ENCODE measurements at places on chromosomes 7 and 10.

- no peak for DNase-seq
Observed at GRCh38 chr7:158404031-158404761, 183.4 kb downstream of the PTPRN2 start.

- DNase-seq: no peak
Observed at GRCh38 chr10:100655760-100656421, 89.5 kb upstream of the PAX2 start.

GRCh38 chr10:57015187-57015586 lies 654.1 kb upstream of the ZWINT start:
- no peak for DNase-seq

GRCh38 chr10:15333909-15334649 lies 37.0 kb downstream of the FAM171A1 start:
- DNase-seq: no peak

- no peak for DNase-seq
Observed at GRCh38 chr10:114943000-114943399, 5.0 kb downstream of the TRUB1 start.

DNA sequence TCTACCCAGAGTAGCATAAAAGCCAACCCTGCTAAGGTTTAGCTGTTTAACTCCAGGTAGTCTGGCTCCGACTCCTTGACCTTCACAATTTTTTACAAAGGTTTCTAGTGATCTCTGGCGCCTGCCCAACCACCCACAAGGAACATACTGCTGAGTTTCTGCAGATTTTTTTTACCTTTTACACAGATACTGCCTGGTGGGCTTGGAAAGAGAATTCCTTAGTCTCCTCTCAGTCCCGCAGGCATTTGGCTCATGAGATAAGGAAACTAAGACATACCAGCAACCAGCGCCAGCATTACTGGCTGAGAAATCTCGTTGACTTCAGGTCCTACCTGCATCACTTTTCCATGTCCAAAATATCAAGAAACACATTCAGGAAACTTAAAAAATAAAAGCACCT lies 51.1 kb upstream of the LYZL1 start:
- no peak for DNase-seq

DNA sequence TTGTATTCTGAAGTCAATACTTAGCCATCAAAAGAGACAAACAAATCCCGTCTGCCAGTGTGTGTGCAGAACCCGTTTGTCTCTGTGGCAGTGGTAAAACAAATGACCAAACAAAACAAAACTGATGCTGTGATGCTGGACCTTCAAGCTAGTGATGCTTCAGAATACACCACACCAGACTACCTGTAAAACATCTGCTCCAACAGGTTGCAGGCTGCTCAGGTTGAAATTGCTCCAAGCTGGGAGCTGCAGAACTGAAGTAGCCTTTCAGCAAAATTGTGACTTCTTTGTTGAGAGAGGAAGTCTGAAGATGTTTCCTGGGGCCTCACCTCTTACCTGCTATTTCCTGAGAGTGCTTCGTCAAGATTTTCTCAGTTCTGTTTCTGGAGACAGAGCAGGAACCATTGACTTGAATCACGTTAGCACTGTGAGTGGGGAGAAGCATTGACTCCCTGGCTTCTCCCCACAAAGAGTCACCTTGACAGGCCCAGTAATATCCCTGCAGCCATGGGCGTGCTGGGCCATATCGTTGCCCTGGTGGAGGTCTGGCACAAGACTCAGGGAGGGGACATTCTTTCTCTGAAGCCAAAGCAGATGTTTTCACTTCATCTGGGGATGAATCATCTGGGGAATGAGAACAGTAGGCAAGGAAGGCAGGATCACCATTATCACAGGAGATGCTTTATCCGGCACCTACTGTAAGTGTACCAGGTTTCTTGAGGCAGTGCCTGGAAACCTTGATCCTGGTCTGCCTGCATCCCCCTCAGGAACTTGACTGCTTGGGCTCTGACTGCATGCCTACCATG lies 80.2 kb downstream of the RBM20 start:
- DNase-seq: no peak

- DNase-seq: no peak
Observed at GRCh38 chr7:53302496-53303246, 267.2 kb downstream of the POM121L12 start.

- DNase-seq: peak; percentile 46
Observed at GRCh38 chr10:132229834-132230556, 43.2 kb downstream of the DPYSL4 start.

DNA sequence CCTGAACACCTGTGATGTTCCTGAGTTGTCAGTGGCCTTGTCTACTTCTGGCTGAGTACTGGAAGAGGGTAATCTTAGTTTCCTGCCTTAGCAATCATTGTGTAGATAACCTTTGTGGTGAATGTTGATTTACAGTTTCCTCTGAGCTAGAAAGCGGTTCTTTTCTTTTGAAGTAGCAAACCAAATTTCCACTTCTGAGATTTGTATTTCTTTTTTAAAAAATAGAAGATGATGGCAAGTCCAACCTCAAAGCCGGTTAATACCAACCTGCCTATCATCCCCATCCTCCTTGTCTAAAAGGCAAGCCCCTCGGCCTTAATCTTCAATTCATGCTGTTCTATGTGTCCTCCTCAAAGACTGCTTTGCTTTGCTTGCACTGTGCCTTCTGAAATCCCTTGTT lies 12.5 kb upstream of the PALS2 start:
- no peak for DNase-seq

DNA sequence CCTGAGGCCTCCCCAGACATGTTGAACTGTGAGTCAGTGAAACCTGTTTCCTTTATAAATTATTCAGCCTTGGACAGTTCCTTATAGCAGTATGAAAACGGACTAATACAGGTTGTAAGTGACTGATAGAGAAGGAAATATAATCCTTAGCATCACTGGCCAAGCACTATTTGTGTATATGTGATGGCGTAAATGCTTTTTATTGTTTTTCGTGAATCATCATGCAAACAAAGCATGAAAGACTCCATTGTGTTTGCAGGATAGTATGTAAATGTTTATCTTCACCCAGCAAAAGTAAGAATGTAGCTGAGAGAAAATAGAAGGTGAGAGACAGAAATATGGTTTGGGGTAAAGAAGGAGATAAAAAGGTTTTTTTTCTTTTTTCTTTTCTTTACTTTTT lies 92.5 kb upstream of the LRGUK start:
- no peak for DNase-seq

GRCh38 chr10:12748186-12748585 lies 253.3 kb downstream of the CCDC3 start:
- DNase-seq: no peak

GRCh38 chr10:127343821-127344220 lies 147.4 kb upstream of the INSYN2A start:
- DNase-seq: no peak

GRCh38 chr7:117230276-117231046 lies 92.4 kb downstream of the WNT2 start:
- DNase-seq: no peak

DNA sequence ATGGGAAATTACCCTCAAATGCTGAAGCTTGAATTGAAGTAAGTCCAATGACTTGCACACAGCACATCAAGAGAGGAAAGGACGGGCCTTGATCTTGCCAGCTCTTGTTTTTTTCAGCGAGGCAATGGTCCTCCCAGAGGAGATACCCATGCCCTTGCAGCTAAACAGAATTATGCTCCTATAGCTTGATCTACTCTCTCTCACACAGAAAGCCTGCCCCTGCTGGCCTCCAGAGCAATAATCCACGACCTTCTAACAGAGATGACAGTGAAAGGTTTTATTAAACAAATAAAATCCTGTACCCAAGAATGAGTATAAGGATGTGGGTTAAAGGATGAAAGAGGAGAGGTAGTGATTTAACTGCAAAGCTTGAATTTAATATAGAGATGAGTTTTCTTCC lies 268.0 kb downstream of the ADRA2A start:
- DNase-seq: no peak

DNA sequence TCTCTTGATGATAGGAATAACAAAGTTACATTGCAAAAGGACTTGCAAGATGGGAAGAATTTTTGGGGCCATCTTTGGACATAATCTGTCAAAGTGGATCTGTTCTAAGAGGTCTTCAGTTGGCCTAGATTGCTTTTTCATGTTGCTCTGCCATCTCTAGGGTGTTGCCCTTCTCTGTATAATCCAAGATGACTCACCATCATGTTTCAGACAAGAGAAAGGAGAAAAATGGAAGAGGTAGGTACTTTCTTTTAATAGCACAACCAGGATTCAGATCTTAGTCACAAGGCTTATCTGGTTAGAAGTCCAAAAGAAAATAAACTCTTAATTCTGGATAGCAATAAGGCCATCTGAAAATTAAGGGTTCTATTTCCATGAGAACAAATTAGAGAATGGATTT lies 38.7 kb upstream of the FOXP2 start:
- DNase-seq: no peak

DNA sequence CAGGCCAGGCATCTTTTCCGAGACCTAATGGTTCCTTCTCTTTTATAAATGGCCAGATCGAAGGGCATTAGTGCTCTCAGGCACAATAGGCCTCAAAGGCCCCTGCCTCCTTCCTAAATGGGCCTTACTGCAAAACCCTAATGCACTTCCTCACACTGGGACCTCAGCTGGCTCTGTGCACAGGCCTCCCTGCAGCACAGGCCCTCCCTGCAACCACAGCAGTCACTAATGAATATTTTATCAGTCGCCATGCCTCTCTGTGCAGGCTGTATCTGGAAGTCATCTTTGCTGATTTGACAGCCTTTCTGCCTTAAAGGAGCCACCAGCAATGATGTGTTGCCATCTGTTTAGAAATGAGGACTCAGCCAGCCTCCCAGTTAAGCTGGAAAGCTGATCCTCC lies 54.9 kb upstream of the SDK1 start:
- no peak for DNase-seq

DNA sequence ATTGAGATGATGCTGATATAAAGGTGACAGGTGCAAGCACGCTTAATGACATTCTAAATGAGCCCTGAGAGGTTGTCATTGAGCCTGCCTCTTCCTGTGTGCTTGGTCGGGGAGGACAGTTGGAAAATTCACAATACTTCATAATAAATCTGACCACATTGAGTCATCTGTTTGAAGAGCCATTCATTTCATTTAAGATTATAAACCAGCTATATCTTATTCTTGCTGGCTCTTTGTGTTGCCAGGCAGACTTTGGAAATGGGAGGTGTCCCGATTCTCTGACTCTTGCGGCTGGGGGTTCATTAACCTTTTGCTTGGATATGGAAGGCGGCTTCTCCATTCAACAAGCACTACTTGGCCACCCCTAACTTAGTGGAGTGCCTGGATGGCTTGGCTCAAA lies 198.2 kb downstream of the FANK1 start:
- DNase-seq: no peak

- no peak for DNase-seq
Observed at GRCh38 chr7:132116369-132116768, 459.9 kb downstream of the PLXNA4 start.

DNA sequence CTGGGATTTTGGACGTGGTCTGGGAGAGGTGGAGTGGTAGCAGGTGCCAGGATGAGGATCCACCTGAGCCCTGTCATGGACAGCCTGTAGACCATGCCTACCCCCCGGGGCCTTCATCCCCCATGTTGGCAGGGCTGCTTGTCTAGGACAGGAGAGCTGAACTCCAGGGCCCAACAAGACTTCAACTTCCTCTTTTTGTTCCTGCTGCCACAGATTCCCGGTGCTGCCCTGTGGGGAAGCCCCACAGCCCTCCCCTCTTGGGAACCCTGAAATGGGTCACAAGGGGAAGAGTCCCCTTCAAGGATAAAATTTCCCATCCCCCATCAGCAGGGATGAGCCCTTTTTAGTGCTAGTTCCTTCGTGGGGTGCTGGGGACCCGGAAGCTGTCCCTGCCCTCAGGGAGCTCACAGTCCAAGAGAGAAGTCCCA lies 1.3 kb upstream of the CUEDC2 start:
- DNase-seq: peak; percentile 48

DNA sequence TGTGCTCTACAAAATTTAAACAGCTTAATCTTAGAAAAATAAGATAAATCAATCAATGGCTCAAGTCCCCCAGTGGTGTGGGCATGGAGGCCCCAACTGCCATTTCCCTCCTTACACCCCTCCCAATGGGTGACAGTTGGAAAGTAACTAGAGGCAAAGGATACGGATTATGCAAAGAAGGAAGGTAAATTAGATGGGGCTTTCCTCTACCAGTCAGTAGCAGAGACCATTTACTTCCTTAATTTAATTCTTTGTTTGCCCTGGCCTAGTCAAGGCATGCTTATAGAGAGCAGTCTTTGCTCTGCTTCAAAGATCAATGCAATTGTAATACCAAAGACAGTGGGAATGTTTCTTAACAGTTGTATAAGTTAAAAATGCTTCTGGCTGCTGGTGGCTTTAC lies 63.3 kb upstream of the PAPSS2 start:
- DNase-seq: no peak

DNA sequence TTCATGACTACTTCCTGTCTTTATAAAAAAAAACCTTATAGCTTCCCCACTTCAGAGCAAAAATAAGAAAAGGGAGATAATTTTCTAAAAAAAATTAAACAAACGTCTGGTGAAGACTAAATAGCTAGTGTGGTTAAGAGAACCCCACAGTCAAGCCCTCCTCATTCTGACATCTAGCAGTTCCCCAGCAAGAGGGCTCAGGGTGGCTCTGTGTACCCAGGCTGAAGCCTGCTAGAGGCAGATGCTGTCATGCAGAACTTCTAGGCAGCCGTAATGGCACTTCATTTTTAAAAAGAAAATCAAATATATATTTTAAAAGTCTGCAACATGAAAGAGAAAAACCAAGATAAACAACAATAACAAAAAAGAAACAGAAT lies 223.1 kb upstream of the KLF14 start:
- DNase-seq: no peak

DNA sequence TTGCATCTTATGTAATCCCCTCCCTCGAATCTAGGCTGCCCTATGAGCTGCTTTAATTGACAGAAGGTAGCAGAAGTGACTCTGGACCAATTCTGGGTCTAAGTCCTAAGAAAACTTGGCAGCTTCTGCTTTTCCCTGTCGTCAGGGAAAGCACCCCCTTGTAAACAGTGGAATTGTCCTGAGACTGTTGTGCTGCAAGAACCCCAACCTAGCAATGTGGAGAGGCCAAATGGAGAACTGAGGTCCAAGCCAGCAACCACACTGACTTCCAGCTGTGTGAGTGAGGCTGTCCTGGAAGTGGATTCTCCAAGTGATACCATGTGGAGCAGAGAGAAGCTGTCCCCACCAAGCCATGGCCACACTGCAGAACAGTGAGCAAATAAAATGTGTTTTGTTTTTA lies 75.5 kb downstream of the ARHGAP22 start:
- DNase-seq: no peak

DNA sequence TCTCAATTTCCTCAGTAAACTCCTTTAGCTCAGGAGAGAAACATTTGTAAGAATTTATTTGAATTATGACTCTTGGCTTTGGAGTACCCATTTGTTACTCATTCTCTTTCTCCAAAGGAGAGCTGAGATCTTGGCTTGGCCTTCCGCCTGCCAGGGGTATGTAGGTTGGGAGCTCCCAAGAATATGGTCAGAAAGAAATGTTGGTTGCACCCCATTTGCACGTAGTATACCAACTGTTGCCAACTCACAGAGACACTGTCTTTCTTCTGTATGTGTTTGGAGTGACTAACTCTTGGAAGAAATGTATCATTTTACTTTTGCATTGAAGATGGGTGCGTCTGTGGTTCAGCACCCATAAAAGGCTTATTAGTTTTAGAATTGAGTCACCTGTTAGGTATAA lies 708.5 kb upstream of the SORCS1 start:
- DNase-seq: no peak

- peak; percentile 32 for DNase-seq
Observed at GRCh38 chr7:128427289-128427891, 17.6 kb upstream of the IMPDH1 start.

Data from activated T-cell treated with anti-CD3 and anti-CD28 coated beads, Interleukin-2, amount 50 U/mL, for 48 hours (primary cell).